ENCODE measurements at places on chromosomes 3 and 15.

GRCh38 chr3:63022114-63022513 is 146.9 kb upstream of the CADPS start:
- no peak for DNase-seq

DNA sequence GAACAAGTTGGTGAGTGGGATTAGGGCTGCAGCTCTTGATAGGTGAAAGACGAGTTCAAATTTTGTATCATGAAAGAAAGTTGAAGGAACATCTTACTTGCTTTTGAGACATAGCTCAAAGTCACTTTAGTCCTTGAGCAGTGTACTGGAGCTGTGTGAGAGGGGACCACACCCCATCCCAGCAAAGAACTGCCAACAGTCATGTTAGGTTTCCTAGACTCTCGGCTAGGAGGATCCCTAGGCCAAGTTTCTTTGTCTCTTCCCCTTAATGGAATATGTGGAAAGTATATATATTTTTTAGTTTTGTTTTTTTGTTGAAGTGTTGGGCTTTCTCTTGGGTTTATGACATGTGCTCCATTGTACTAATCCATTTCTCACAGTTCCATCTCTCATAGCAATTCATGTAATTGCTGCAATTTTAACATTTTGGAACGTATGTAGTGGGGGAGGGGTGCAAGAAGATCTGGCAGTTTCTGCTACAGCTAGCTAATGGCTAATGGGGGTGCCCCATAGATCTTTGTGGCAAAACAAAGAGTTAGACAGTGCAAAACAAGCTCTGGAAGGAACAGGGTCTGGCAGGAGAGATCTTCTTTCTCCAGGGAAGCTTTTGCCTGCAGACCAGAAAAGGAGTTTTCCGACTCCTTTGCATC is 25.1 kb downstream of the TLNRD1 start:
- no peak for DNase-seq

GRCh38 chr3:51375571-51375970 is 9.5 kb upstream of the MANF start:
- DNase-seq: no peak

- DNase-seq: no peak
These were observed 8.1 kb downstream of the FAM3D start for GRCh38 chr3:58658508-58658907.

- no peak for DNase-seq
These were observed 213.9 kb upstream of the PFN2 start for GRCh38 chr3:150184426-150185071.

- DNase-seq: no peak
These were observed 622.0 kb downstream of the PYDC2 start for GRCh38 chr3:192082730-192083660.

DNA sequence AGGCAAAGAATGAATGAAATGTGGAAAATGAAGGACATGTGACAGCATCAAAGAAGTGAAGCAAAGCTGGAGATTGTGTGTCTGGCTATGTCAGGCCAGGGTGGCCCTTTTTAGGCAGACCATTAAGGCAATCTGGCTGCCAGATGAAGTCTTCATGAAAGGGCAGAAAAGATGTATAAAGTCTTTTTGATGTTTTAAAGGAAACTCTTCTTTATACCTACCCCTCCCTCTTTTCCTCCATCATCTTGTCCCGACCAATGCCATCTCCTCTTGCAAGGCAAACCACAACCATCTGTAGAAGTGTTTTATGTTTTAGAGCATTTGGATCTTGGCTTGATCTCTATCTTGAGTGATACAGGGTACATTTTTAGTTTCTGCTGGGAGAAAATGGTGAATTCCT is 259.2 kb downstream of the LSAMP start:
- DNase-seq: no peak

Measured in neural crest cell (in vitro differentiated cells).